ENCODE measurements at places on chromosomes 1 and 21. TPM values are rescaled to one million over a fixed set of nuclear protein-coding genes. Genes with fewer than 3 reads are reported as not detected.

The ARHGEF10L gene
- total RNA-seq: 65.0 TPM

The PROK1 gene
- 0.72 TPM for total RNA-seq

The SLAMF7 gene
- 1.1 TPM for total RNA-seq

DNA sequence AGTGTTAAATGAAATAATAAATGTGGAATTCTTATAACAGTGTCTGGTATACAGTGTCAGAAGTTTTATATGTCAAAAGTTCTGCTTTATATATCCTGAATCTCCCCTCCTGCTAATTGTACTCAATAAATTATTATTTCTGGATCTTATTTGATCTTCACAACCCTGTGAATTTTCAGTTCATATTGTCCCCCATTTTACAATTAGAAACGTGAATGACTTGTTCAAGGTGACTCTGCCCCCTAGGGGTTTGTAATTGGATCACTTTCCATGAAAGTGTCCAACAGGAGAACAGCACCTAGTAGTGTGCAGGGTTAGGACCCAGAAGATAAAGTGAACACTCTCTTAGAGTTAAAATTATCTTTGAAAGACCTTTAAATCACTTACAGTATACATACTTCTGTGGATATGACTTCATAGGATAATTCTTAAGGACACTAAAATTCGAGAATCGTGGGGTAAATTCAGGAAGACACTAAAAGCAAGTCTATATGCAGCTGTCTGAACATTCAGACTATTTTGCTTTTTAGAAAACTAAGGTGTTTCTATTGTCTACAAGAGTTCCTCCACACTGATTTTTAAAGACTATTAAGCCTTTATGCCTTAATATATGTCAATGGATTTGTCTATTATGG, 4.5 kb upstream of the DDR2 start:
- DNase-seq: no peak

- no peak for DNase-seq
Measured at GRCh38 chr1:165747632-165748447, 20.8 kb downstream of the TMCO1 start.

DNA sequence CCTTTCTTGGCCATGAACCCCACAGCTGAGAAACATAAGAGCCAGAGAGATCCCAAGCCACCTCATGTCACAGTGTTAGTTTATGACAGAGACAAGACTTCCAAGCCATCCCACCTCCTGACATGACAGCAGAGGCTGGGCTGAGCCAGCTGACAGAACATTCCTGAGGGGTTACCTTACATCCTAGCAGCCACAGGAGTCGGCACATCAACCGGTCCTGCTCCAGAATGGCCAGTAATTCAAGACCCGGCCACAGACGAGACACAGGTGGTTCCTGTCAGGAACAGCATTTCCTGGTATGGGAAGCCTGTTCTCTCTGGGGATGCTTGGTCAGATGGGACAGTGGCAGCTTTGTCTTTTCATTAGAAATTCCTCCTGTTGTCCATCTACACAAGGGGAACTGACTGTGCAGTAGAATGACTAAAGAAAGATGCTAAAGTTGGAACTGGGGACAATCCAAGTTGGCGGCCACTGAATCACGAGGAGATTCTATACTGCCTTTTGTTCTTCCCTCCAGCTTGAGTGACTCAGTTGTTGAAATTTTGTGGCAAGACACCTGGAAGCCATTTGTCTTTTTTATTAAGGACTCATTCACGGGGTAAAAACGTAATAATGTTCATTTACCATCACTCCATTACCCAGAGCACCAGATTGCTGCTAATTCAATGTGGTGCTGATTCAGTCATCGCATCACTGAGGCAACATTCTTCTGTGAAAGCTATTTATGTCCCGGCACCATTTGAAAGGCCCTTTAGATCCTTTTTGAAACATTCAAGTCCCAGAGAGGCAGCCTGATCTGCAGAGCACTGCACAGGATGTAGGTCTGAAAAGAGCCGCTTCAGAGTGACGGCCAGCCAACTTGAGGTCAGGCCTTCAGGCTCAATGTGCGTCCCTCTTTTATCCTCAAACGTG, 37.2 kb upstream of the NPL start:
- DNase-seq: no peak

DNA sequence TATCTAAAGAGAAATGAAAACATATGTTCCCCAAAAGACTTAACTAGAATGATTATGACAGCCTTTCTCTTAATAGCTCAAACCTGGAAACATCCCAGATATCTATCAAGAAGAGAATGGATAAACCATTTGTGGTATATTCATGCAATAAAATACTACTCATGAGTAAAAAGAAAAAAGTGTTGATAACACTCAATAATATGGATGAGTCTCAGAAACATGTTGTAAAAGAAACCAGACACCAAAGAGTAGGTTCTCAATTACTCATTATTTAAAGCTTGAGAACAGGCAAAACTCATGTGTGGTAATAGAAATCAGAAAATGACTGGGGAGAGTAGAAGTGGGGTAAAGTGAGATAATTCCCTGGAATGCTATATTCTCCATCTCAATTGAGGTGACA, 154.1 kb downstream of the PHTF1 start:
- no peak for DNase-seq

DNA sequence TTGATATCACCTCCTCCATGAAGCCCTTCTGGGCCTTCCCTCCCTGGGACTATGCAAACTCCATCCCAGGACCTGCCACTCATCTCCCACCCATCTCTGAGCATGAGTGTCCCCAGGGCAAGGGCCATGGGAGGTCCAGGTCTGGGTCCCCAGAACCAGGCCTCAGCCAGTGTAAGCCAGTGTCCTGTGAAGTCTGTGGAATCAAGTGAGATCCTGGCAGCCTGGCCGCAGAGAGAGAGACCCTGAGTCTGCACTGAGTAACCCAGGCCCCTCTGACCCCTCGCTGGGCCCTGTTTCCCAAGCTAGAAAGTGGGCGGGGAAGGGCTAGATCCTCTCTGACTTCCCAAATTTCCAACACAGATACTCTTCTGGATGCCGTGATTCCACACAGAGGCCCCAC, 132.7 kb downstream of the DMRTB1 start:
- no peak for DNase-seq
